ENCODE measurements at places on chromosomes 13 and 19.
A peak's percentile ranks its signal among the peaks of the same experiment; 100 is the strongest.

DNA sequence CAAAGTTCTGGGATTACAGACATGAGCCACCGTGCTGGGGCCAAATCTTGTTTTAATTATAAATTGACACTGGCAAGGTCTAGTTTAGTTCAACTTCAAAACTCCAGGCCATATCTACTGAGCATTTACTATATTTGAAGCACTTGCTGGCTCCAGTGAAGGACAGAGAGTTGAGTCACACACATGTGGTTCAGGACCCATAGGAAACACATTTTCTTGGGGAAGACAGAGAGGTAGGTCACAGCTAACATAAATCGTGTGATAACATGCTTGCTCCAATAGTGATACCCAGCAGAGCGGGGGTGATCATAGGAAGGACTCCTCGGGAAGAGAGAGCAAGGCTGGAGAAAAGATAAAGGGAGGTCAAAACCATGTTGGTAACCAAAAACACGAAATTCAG, 170.6 kb upstream of the TSC22D1 start:
- DNase-seq, result no peak

DNA sequence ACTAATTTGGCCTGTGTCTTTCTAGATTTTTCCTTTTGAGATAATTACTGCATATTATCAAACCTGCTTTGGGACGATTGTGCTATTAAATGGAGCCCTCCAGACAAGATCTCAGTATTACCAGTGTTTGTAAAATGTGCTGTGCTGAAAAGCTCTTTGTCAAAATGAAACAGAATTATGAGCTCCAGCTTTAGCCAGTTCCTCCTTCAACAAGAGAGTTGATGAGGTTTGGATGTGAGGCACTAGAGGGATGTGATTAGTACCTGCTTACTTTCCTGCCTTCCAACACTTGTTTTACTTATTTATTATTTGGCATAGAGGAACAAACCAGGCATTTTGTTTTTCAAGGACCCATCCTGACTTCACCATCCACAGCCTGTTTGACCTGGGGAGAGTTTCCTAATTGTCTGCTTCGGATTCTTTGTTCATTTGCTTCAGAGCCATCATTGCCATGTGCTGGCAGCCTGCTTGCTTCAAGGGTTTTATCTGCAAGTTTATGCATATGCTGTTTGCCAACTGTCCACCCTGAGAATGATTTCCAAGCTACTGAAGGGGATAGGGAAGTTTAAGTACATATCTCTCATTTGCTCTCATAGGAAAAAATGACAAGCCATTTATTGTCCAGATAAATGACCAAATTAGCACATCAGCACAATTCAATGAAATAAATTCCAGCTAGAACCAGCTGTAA, 32.9 kb upstream of the CPB2 start:
- DNase-seq, result no peak

DNA sequence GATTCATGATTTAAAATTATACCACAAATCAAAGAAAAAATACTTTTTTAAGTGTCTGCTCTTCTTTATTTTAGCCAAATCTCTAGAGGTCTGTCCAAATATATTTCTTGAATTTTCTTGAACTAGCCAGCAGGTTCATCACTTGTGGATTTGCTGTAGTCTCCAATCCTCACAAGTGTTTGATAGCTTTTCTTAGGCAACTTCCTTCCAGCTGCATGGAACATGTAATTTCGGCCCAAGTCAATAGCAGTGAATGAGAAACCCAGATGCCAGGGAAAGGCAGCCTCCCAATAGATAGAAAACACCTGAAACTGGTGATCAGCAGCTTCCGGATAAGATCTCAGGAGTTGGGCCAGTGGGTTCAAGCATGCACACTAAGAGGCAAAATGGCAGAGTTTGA, 15.6 kb upstream of the RNASEH2B start:
- no peak for DNase-seq

- DNase-seq, result no peak
These were observed 170.3 kb upstream of the ARGLU1 start for GRCh38 chr13:106738186-106738678.

DNA sequence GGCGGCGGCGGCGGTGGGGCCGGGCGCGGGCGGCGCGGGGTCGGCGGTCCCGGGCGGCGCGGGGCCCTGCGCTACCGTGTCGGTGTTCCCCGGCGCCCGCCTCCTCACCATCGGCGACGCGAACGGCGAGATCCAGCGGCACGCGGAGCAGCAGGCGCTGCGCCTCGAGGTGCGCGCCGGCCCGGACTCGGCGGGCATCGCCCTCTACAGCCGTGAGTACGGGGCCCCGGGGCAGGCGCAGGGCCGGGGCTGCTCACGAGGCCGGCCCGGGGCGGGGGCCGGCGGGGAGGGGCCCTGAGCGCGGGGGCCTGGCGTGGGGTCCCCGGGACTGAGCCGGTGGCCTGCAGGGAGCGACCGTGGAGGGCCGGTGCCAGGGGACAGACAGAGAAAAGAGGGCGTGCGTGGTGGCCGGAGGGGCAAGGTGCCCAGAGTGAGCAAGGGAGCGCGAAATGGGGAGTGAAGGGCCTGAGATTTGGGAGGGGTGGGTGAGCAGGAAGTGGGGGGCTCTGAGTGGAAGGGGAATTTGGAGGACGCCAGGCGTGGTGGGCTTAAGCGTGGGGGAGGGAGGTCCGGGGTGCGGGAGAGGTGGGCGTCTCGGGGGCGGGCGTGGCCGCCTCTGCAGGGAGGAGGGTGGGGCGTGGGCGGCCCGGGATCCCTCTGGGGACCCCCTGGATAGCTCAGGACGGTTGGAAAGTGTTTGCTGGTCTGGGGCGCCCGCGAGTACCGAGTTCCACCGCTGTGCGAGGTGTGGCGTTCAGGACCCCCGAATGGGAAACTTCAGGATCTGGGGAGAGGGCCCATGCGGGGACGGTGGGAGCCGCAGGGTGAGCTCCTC, 575 bp downstream of the CARM1 start:
- no peak for DNase-seq

DNA sequence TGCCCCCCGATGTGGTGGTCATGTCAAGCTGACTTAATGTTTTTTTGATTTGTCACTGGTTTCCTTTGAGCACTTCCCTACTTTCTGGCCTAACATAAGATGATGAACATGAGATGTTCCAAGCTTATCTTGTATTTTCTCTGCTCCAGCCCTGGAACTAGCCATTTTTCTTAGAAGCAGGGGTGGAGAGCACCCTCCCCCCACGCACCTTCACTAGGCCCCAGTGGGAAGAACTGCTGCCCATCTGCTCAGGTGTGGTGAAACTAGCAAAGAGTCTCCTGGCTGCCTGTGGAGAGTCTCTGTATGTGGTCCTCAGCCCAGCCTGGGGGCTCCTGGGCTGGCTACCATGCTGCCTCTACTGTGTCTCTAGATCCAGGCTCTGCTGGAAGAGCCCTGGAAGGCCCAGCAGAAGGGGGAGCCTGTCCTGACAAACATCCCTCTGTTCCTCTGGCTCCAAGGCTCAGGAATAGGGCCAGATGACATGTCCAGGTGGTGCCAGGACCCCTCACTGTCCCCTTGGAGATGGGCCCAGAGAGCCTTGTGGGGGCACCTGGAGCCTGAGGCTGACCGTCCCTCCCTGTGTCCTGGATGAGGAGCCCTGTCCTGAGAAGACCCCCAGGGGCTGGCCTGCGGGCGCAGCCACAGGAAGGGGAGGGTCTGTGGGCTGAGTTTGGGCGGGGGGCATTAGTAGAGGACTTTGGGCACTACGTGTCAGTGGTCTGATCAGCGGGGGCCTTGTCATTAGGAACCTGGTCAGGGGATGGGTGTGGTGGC, 4.8 kb upstream of the ZNF14 start:
- no peak for DNase-seq

GRCh38 chr13:74068471-74068870, 65.7 kb downstream of the KLF12 start:
- DNase-seq, result no peak

GRCh38 chr13:101325423-101325822, 90.9 kb downstream of the NALCN start:
- DNase-seq, result no peak

DNA sequence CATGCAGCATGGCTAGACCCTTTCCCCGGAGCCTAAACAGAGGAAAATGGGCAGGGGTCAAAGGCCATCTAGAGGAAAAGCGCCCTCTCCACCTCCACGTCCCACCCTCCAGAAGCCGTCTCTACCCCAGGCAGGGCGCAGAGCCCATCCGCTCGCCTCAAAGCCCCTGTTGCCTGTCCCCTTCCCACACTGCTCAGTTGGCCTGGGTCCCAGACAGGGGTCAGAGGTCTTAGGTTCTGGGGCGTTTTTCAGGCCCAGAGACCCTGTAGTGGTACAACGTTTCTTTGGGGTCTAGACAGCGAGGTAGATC, 285 bp downstream of the TMEM143 start:
- DNase-seq, result no peak

DNA sequence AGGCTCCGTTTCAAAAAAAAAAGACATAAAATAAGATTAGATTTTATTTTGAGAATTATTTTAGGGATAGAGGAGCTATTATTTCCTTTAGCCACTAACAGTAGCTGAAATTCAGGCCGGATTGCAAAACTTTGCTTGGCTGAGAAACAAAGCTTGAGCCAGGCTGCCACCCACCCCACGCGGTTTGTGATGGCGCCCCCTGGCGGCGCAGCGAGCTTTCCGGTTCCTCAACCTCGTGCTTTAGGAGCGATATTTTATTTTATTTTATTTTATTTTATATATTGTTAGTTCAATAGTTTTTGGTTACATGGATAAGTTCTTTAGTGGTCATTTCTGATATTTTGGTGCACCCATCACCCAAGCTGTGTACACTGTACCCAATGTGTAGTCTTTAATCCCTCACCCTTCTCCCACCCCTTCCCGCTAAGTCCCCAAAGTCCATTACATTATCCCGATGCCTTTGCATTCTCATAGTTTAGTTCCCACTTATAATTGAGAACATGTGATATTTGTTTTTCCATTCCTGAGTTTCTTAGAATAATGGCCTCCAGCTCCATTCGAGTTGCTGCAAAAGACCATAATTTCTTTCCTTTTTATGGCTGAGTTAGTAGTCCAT, 19.8 kb upstream of the CEACAM4 start:
- DNase-seq, result peak; percentile 9

DNA sequence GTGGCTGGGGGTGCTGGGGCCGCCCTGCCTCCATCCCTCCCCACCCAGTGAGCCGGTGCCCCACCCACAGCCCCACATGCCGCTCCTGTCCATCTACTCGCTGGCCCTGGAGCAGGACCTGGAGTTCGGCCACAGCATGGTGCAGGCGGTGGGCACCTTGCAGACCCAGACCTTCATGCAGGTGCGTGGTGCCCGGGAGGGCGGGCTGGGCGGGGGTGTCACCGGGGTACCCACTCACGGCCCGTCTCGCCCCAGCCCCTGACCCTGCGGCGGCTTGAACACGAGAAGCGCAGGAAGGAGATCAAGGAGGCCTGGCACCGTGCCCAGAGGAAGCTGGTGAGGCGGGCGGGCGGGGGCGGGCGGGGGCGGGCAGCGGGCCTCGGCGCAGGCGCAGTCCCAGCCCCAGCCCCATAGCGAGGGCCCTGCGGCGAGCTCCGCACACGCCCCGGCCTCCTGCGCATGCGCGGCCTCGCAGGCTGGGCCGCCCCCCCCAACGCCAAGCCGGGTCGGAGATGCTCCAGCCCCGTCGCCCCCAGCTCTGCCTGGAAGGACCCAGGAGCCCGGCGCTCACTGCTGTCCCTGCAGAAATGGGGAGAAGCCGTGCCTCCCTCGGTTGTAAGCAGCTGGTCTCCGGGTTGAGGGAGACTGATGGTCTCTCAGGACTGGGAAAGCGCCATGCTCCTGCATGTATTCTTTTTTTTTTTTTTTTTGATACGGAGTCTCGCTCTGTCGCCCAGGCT, 7.7 kb downstream of the ARHGAP45 start:
- no peak for DNase-seq

GRCh38 chr13:80296638-80297037, 44.3 kb downstream of the SPRY2 start:
- no peak for DNase-seq

- DNase-seq, result no peak
These were observed 18.6 kb downstream of the ITM2B start for GRCh38 chr13:48251611-48252081.

GRCh38 chr13:47126432-47126831, 229.6 kb upstream of the HTR2A start:
- DNase-seq, result peak; percentile 47

DNA sequence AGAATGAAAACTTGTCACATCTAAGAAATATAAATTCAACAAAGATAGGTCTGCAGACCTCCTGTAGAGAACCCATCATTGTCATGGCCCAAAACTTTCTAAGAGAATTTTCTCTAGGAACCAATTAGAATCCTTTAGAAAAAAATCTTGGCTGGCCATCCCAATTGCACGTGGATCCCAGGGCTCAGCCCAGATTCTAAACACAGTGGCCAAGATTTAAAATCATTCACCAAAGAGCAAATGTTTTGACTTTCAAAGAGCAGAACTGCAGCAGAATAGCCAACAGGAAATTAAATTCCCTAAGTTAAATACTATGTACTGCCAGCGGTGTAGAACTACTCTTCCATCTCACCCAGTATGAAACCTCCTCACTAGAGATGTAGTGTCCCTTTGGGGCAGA, 21.3 kb downstream of the IPO5 start:
- DNase-seq, result no peak
